ENCODE measurements at places on chromosomes 4 and X.

DNA sequence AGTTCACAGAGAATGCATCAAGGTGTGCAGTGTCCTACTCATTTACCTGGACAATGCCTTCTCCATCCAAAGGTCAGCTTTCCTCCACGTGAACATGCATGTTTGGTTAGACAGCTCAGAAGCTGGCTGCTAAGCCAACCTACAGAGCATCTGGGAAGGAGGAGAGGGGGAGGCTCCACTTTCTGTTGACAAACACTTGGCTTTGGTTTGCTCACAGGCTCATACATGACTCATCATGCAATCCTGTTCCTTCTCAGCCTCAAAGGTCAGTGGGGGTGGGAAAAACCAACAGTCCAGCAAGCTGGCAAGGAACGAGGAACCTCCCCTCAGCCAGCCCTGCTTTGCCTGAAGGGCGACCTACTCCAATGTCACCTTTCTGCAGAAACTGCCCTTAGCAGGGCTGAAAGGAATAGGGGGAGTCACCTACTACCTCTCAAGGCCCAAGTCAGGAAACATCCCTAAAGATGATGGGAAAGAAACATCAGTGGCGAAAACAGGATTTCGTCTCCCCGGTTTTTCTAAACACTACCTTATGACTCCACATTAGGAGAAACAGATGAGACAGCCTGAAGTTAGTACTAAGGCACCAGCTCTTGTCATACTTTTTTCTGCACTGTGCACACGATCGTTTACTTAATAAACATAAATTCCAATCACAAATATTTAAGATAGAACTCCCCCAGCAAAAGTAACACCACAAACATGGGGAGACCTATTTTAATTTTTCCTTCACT lies 37.9 kb downstream of the RELL1 start:
- DNase-seq = no peak

DNA sequence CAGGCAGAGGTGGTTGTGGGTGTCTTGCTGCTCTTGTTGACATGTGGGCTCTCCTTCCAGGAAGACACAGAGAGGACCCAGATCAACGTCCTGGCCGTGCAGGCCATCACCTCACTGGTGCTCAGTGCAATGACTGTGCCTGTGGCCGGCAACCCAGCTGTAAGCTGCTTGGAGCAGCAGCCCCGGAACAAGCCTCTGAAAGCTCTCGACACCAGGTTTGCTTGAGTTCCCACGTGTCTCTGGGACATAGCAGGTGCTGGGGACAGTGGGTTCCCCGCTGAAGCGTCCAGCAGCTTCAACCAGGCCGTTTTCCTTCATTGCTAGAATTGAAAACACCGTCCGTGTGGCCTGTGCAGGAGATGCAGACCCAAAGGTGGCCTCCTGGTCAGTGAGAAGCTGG lies 25.6 kb upstream of the MSANTD1 start:
- DNase-seq = no peak

- no peak for DNase-seq
These were observed 90.9 kb downstream of the CHRNA9 start for GRCh38 chr4:40425799-40426574.

GRCh38 chr4:112023402-112023950 lies 121.8 kb upstream of the FAM241A start:
- no peak for DNase-seq

- no peak for DNase-seq
These were observed 305.4 kb downstream of the IDS start for GRCh38 chrX:149199734-149200133.

DNA sequence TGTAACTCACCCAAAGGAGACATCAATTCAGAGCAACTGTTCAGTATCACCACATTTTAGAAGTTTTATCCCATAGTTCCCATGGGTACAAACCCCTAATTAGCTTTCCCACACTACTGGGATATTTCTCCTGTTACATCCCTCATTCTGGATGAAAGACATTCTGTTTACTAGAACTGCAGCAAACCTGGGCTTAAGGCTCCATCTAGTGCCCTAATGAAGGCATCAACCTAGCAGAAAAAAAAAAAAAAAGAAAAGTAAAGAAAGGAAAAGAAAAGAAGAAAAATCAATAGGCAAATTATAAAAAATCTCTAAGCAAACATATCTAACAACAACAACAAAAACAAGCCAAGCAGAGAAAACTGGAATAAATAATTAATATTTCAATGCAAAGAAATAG lies 133.7 kb upstream of the CPXCR1 start:
- DNase-seq = no peak

DNA sequence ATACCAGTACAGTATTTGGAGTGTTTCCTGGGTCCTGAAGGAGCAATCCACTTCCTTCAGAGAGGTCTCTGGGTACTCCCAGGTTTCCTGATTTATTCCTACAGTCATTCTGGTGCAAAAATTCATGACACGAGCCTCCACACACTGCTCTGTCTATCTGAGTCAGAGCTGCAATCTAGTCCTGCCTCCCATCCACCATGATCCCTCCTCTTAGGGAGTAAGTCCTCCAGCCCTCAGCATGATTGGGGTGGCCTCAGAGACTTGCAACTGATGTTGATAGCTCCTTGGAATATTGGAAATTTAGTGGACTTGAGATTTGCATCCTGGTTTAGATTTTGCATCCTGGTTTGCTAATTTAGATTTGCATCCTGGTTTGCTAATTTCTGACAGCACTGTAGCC lies 20.5 kb downstream of the CNGA1 start:
- no peak for DNase-seq

- no peak for DNase-seq
These were observed 259.3 kb upstream of the IGFBP7 start for GRCh38 chr4:57369446-57369845.

GRCh38 chr4:184695178-184695896 lies 38.6 kb downstream of the CENPU start:
- no peak for DNase-seq

DNA sequence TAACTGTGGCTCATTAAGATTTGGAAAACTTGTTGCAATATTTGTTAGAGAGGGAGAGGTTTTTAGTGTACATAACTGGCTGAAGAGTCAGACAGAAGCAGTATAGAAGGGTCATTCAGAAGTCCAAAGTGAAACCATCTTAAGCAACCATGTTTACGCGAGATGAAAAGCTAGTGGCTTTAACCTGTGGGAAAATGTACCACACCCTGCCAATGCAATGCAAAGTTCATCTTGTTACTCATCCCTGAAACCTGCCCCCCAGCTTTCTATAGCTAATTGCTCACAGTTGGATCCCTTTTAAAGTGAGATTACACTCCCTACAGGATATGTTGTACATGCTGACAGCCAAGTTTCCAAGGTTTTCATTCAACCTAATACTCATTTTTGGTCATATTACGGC lies 96.7 kb upstream of the RAPGEF2 start:
- no peak for DNase-seq

DNA sequence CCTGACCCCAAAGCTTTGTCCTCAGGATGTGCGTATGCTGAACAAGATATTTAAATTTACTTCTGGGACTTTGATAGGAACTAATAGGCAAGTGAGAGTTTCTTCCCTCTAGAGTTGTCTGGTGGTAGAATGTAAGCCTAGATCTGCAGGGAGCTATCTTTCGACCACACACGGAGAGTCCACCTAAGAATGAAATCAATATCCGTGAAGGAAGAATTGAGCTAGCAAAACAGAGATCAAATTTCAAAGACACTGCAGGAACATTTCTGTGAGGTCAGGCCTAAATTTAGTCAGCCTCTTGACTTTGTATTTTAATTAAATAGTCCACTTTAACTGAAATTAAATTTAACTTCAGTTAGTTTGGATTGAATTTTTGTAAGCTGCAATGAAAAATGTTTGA lies 871.3 kb downstream of the RAB28 start:
- DNase-seq = no peak

- DNase-seq = no peak
These were observed 234.8 kb downstream of the COL25A1 start for GRCh38 chr4:109067508-109068235.

DNA sequence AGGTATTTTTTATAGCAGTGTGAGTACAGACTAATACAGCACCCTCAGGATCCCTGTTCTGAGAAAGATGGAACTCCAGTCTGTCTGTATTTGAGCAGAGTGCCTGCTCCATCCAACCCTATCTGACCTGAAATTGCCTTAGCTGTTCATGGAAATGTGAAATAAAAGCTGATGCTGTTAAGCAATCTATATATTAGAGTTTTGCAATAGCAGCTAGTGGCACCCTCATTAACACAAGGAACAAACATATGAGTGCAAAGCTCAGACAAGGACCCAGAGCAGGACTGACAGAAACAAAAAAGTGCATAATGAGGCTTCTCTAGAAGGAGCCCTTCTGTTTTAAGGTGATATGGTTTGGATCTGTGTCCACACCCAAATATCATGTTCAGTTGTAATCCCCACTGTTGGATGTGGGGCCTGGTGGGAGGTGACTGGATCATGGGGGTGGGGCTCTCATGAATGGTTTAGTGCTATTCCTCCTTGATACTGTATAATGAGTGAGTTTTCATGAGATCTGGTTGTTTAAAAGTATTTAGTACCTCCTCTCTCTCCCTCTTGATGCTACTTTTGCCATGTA lies 272.9 kb upstream of the KLF3 start:
- DNase-seq = no peak

- no peak for DNase-seq
These were observed 12.7 kb downstream of the MAML3 start for GRCh38 chr4:140141210-140141835.

DNA sequence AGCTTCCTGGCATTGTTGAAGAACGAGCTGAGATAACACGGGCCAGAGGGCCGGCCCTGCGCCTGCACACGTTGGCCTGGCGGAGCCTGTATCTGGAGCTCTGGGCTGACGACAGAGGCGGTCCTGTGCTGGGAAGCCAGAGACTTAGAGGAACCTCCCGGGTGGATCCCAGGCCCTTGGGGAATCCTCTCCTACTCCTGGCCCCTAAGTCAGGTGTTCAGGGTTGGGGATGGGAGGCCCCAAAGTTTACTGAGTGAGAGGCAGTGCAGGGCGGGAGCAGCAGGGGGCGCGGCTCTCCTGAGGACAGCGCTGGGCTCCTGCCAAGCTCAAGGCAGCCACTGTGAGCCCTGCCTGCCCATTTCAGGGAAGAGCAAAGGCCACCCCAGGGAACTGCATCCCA lies 2.5 kb upstream of the HTRA3 start:
- DNase-seq = no peak

GRCh38 chr4:52290466-52290865 lies 239.4 kb downstream of the SPATA18 start:
- DNase-seq = no peak

DNA sequence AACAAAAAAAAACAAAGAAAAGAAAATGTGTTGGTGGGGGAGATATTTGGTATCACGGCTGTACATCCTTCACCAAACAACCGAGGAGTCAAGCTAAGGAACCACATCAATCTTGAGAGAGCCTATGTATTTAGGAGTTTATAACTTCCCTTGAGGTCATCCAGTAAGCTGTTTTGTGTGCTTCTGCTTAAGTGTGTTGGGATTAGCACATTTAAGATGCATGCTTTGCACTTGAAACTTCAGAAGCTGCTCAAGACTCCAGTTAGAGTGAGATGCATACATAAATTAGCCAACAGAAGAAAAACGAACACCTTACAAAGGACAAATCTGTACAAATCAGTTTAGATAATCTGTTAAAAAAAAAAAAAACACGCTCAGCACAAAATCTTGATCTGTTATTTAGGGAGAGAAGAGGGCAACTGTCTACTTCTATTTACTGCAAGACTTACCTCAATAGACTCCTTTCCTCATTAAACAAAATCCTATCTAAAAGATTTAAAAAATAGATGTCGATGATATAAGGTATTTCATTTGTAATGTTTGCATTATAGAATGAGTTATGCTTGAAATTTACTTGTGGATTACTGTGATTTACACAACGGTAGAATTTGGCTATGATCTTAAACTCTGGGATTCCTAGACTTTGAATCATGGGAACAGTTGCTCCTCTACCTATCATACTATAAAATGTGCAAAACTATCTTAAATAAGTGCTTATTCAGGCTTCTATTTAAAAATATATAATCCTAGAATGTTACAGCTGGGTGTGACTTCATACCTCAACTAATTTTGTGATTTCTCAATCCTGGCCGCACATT lies 53.8 kb upstream of the NAP1L5 start:
- DNase-seq = no peak

GRCh38 chrX:22060415-22061280 lies 28.5 kb downstream of the PHEX start:
- no peak for DNase-seq

GRCh38 chr4:184261246-184261645 lies 43.6 kb upstream of the ENPP6 start:
- no peak for DNase-seq

- no peak for DNase-seq
These were observed 1303.6 kb downstream of the FAM133A start for GRCh38 chrX:94977562-94977961.

GRCh38 chrX:25941559-25942250 lies 196.4 kb upstream of the MAGEB18 start:
- DNase-seq = no peak

- no peak for DNase-seq
These were observed 97.0 kb downstream of the ENPP6 start for GRCh38 chr4:184120549-184121127.

GRCh38 chr4:84317513-84317912 lies 181.6 kb downstream of the NKX6-1 start:
- no peak for DNase-seq

- DNase-seq = no peak
These were observed 87.1 kb upstream of the PRPS1 start for GRCh38 chrX:107541244-107541643.

DNA sequence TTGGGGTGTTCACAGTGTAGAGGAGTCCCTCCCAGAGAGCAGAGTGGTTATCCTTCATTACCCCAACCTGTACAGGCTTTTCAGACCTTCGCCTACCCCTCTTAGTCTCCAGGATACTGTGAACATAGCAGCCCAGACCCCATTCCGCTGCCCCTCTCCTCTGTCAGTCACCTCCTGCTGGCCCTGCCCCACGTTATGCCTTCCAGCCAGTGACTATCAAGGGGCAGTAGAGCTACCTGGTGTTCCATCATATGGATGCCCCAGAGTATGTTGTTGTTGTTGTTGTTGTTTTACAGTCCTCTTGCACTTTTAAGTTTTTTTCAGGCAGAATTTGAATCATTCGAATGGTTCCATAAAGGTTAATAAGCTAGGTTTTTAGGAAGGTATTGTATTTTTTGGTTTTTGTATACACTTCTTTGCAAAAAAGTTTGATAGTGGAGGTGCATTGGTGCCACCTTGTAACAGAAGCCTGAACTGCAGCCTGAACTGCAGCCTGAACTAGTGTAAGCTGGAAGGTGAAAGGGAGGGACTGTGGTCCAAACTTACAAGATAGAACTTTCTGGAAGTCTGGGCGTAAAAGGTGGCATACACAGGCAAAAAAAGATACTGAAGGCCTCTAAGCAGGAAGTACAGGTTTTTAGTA lies 101.4 kb upstream of the RAB40AL start:
- DNase-seq = no peak

- DNase-seq = no peak
These were observed 194.7 kb downstream of the OPHN1 start for GRCh38 chrX:68238568-68238967.

GRCh38 chrX:34227804-34228203 lies 95.7 kb upstream of the FAM47A start:
- no peak for DNase-seq

DNA sequence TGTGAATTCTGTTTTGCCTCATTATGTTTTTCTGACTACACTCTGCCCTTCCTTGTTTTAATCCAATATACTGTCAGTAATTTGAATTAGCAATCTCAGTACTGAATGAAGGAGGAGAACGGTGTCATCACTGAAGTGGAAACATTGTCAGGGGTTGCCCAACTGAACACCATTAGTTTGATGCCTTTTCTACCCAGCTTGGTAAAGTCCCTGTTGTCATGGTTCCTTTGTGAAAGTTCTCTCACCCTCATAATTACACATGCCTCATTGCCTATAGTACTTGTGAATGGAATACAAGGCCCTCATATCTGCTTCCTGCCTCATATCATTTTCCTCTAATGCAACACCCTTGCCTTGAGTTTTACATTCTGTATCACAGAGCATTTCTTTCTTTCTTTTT lies 76.9 kb downstream of the RRAGB start:
- DNase-seq = no peak

All from stimulated activated CD4-positive, alpha-beta T cell treated with anti-CD3 and anti-CD28 coated beads, Interleukin-4, amount 100 ng/mL, for 4 hours (primary cell).